ENCODE measurements at places on chromosomes 13 and 19.

DNA sequence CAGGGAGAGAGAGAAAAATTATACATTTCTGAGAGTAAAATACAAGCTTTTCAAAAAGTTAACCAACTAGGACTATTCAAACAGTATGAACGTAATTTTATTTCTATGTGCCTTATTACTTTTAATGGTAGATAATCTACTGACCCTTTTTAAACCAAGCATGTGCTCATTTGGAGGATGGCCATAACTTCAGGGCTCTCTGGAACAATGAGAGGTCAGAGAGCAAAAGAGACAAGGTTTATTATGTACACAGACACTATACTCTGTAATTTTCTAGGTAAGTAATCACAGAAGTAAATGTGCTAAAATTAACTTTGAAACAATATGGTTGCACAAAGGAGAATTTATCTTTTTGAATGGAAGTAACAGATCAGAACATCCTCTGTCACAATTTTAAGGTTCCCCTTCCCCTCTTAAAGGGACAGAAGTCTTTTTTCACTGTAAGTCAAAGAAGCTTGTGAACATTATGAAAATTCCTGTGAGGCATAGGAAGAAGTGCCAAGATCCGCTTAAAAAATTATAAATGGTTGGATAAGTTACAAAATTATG is 1.0 kb downstream of the POSTN start:
- DNase-seq: no peak

DNA sequence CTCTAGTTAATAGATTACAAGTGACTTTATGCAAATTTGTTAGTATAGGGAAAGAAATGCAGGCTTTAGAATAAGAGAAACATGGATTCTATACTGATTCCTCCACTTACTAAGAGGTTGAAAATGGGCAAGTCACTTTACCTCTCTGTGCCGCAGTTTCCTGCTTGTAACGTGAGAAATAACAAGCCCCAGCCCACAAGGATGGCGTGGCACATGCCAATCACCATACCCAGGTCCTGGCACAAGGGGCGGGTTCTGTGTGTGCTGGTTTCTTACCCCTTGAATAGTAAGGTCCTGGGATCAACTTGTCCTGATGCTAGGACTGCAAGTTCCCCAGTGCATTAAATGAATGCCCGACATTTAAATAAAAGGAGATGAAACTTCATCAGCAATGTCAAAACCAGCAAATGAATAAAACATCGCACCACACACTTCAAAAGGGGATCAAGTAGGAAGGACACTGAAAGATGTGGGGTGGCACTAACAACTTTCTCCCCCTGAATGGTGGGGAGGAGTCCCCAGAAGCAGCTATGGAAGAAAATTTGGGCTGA is 7.9 kb upstream of the SIGLEC9 start:
- DNase-seq: no peak

DNA sequence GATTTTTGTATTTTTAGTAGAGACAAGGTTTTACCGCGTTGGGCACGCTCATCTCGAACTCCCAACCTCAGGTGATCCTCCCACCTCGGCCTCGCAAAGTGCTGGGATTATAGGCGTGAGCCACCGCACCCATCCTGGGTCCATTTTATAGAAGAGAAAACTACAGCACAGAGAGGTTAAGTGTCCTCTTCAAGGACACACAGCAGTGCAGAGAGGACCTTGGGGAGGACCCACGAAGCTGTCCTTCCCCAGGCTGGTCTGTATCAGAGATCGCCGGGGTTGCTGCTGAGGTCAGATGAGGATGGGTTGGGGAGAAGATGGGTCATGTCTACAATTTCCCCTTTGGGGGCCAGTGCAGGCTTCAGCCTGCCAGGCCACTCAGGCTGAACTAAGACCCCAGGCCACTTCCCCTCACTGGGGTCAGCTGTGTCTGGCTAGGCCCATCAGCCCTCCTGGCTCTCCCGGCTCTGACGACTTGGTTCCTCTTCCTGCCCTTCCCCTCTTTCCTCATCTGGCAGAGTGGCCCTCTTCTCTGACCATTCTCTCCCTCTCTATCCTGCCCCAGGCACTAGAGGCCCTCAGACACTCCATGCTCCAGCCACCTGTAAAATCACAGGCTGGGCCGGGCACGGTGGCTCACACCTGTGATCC is 9.6 kb downstream of the MYO1F start:
- DNase-seq: no peak

DNA sequence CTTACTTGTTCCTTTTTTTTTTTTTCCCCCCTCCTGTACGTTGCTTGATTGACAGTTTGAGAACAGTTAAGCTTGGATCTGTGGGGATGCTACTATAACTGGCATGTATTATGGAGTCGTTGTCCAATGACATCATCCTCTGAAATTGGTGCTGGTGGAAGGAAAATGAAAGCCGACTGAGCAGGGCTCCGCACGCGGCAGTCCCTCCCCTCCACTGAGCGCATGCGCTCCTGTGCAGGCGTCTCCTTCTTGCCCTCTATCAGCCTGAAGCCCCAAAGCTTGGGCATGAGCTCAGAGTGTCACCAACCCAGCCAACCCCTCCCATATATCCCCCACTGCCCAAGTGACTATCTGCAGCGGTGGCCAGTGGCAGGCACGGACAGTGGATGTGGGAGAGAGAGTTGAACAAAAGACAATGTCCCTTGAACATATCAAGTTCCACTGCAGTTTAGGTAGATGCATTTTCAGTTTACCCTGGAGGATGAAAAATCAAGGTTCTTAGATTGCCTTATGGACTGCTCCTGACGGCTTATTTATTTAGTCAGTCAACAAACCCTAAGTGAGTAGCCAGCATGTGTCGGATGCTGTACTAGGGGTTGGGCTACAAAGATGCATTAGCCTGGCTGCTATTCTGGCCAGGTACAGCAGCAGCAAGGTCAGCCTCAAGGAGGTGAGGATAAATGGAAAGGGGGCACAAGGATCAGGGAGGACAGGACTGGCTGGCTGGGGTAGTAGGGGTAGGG is 20.8 kb downstream of the MBNL2 start:
- DNase-seq: no peak

- no peak for DNase-seq
These were observed 911.0 kb downstream of the PCDH17 start for GRCh38 chr13:58542530-58542929.

DNA sequence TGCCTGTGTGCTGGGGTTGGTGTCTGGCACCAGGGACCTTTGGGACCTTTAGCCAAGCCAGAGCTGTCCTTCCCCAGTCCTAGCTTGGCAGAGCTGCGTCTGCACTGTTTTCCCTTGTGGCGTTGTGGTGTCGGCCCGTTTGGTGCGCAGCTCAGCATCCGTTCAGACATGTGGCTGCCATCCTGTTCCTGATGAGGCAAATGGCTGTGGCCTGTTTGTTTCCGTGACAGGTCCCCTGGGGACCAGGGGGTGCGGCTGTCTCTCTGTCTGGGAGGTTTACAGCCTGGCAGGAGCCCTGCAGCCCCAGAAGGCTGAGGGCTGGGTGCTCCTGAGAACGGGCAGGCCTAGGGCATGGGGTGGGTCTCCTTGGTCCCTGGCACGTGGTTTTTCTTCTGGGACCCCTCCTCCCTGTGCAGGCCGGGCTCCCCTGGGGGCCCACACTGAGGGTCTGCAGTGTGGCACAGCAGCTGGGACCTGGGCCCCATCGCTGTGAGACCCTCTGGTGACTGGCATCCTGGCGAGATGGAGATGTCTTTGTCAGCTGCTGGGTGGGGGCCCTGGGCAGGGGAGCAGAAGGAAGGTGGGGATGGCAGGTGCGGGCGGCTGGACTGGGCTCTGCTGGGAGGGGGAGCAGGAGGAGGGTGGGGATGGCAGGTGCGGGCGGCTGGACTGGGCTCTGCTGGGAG is 4.0 kb downstream of the SPPL2B start:
- no peak for DNase-seq

GRCh38 chr13:60577761-60578160 is 180.7 kb downstream of the TDRD3 start:
- no peak for DNase-seq

- no peak for DNase-seq
These were observed 14.4 kb downstream of the RNASEH2B start for GRCh38 chr13:50924025-50924424.

DNA sequence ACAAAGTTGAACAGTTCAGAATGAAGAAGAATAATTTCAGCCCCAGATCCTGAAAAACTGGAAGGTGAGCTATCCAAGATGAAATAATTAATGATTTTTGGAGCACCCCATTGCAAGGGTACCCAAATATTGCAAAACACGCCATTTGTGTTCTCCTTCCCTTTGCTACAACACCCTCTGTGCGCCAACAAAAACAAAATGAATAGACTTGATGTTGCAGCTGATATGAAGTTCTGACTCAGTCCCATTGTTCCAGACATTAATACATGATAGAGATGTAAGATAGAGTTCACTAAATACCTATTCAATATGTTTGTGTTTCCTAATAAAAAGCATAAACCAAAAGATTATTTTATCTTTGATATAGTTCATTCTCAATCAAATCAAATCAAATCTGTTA is 287.5 kb upstream of the SOX21 start:
- DNase-seq: no peak

DNA sequence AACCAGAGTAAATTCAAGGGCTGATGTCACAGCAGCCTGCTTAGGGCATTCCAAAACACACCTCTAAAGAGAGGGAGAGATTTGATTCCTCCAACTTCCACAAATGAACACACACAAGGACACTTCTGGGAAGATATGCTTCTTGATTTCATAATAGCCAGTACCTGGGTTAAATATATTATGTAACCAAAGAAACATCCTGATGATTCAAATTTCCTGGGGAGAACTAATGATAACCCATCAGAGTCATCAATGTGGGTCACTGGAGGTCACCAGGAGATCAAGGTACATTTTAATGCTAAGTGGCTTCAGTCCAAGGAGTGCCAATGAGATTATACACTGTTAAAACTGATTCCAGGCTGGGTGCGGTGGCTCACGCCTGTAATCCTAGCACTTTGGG is 54.0 kb upstream of the DOCK9 start:
- DNase-seq: no peak

DNA sequence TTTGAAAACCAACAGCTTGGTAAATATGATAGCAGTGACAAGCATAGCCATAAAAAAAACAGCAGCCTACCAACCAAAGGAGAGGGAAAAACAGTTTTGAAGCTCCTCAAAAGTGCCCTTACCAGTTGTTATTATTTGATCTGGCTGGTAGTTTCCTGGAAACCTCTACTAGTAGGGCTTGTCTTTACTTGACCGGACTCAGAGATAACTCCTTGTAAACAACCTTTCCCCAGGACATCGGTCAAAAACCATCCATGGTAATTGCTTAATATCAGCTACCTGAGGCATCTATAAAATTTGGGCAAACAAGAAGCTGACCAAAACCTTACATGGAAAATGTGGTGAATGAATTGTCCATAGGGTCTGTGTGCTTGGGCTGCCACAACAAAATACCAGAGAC is 210.9 kb downstream of the FGF14 start:
- no peak for DNase-seq

DNA sequence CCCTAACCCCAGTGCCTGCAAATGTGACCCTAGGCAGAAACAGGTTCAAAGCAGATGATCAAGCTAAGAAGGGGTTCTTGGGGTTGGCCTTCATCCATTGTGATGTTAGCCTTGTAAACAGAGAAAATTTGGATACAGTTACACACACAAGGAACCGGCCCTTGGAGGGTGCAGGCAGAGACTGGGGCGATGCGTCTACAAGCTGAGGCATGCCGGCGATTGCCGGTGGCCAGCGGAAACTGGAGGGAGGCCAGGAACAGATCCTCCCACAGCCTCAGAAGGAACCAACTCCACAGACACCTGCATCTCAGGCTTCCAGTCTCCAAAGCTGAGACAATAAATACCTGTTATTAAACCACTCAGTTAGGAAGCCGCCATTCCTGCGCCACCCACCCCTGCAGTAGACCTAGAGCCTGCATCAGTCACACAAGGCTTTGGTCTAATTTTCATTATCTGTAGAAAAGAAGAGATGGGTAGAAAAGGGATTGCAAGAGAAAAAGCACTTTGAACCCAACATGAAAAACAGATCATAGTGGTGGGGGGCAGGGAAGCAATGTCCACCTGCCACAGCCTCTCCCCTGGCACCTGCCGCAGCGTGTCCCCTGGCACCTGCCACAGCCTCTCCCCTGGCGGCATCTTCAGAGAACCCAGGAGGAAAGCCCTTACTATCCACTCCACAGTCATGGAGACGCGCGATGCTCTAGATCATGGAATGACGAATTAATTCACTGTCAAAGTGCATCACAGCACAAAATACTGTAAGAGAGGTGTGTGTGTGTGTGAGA is 119.7 kb upstream of the SOX1 start:
- DNase-seq: no peak

GRCh38 chr13:113098162-113098732 is 7.3 kb upstream of the F7 start:
- DNase-seq: no peak

DNA sequence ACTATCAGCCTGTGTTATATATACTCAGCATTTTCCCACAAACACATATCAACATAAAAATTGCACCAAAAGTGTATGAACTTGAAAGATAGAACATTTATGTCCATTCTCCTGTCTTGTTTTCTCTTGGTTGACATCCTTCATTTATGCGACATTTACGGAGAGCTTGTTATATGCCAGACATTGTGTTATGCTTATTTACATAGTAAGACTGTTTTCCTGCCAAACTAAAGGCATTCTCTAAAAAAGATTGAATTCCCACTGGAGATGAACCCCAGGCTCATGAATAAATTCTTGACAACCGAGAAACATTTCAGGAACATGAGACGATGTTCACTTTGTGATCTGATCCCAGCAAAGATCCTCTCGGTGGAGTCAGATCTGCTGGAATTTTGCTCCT is 131.0 kb downstream of the RAP2A start:
- DNase-seq: no peak

- DNase-seq: no peak
These were observed 7.6 kb upstream of the CD79A start for GRCh38 chr19:41869374-41869955.

- no peak for DNase-seq
These were observed 26.4 kb downstream of the BORA start for GRCh38 chr13:72754111-72754510.

DNA sequence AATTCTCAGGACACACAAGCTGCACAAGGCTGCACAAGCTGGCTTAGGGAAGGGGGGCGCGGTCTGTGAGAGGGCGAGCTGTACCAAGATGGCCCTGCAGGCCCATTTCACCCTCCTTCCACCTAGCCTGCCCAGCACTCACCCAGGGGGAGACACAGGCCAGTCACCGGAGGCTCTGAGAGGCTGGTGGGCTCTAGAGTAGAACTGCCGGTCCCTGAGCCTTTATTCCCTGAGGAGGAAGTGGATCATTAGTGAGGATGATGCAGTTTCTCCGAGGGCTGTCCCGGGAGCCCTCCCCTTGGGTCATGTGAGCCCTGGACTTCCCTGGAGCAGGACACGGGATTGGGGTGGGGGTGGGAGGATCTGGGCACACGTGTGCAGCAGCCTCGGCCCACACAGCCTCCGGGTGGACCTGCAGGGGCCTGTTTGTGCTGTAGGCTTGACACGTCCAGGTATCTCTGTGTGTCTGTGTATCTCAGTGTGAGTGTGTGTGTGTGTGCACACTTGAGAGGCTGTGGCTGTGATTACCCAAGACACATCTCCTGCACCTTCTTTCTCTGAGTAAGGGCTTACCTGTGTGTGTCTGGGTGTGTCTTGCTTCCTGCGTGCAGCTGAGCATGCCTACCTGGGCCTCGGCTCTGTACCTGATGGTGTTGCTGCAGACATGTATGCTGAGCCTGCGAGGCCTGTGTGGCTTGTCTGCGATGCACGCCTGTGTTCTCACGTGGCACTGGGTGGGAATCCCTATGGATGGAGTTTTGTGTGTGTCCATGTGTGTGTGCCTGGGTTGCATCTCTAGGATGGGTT is at the start of gene ACP5:
TSS of gene ACP5 (minus strand) at position 195 of the 807 bp plus-strand sequence. CDS start 328 bp downstream, outside the sequence.
- no peak for DNase-seq

Data from activated CD4-positive, CD25-positive, alpha-beta regulatory T cell (primary cell).